ENCODE measurements at places on chromosomes 7 and 10.

DNA sequence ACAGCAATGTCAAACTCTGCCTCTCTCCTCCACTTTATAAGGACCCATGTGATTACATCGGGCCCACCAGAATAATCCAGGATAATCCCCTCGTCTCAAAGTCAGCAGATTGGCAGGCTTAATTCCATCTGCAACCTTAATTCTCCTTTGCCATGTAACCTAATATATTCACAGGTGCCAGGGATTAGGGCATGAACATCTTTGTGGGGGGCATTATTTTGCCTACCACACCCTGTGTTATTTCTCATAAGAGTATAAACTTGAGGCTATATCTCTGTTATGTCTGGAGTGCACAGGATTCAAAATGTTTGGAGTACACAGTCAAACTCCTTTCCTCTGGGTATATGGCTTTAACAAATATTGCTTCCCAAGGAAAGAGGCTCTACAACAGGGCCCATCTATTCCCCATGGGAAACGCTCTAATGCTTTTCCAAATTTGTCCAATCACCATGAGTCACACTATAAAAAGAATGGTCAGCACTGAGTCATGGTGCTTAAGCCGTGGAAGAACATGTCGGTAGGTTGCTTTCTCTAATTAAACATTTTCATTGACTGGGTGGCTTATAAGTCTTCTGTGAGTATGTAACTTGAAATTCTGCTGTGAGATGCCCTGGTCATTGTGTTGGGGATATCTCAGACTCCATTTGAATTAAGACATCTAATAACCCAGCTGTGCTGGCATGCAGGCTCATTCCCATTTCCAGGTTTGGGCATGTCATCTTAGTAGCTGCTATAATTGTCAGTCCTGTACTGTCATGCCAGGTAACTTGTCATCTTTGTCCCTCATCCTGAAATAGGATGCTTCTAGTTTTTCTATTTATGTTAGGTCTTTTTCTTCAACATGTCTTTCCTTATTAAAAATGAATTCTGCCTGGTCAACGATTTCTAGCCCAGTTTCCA is 11.5 kb upstream of the AKR1B10 start:
- DNase-seq, result no peak

DNA sequence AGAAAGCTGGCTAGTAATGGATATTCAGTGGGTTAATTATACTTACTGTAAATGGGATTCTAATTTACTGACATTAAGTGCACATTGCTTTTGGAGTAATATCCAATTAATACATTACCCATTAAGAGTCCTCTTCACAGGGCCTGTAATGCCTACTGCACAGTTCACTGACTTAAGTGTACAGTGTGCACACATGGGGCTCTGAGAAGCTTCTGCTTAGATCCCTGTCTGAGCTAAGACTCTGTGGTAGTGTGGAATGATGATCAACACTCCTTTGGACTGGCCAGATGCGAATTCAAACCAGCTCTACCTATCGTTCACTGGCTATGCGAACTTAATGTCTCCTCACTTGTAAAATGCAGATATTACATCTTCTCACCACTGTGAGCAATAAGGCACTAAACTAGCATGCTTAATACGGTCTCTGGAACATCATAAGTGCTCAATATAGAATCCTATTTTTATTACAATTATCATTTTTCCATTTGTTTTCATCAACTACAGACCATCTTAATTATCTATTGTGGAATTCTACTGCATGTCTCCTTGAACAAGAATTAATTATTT is 53.8 kb upstream of the SEC61G start:
- DNase-seq, result no peak

- DNase-seq, result no peak
These were observed 75.3 kb upstream of the CC2D2B start for GRCh38 chr10:95832216-95833041.

DNA sequence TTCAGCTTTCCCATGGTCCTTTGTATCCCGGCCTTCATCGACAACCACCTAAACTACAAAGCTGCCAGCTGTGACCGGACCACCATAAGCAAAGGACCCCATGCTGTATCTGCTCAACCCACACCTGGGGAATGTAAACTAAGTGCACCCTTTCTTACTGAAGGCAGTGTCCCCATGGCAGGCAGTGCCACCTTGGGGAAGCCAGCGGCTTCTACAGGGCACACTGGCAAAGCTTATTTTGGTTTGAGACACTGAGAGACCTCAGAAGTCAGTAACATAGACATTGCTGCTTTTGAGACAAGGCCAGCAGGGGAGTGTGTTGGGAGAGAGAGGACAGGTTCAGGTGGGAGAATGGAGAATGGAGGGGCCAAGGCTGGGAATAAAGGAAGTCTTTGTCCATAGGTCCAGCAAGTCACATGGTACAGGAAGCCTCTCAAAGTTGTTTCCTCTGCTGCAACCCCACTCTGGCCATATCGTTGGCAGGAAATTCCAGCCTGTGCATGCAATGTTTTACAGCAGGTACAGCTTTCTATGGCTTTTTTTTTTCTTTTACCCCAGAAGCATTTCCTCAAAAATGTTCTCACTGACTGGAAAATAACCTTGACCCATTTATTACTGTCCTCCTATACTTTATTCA is 85.9 kb upstream of the NPVF start:
- no peak for DNase-seq

GRCh38 chr10:105192146-105192545 is 551.1 kb downstream of the SORCS3 start:
- no peak for DNase-seq

DNA sequence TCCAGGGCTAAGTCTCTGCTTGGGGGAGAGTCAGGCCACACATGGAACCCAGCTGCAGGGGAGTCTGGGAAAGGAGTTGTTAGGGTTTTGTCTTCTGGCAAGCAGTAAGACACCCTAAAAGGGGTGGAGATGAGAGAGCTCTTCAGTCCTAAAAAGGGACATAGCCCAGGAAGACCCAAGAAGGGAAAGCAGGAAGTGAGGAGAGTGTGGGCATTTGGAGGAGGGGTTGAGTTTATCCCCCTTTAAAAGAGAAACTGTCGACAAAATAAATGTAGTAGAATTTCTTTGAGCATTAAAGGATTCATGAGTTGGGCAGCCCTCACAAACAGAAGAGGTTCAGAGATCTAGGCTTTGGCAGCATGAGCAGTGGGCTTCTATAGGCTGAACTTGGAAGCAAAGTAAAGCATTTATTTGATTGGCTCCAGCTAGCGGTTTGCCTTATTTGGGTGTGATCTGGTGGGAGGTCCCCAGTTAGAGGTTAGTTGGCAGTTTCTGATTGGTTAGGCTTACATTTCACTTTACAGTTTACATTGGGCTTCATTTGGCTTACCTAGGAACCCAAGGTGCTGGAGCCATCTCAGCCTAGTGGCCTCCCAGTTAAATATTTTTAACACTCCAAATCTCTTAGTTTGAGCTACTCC is 246.7 kb downstream of the CAMK1D start:
- DNase-seq, result peak; percentile 37

DNA sequence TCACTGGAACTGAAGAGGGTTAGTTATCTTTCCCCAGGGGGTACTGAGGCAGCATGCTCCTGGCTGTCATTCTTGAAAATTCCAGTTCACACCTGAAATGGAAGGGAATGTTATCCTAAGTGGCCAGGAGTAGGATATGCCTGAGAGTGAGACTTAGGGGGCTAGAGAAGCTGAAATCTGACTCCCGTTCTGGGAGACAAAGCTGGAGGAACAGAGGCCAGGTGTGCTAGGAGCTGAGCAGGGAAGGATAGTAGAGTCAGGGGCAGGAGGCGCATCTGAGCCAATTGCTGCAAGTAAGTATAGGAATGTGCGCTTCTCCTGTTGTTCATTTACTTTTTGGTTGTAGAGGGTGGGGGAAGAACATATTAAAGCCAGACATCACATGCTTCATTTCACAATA is 58.1 kb upstream of the KIAA1217 start:
- DNase-seq, result no peak
